ENCODE measurements at places on chromosomes 6 and 20. TPM values are rescaled to one million over a fixed set of nuclear protein-coding genes. Genes with fewer than 3 reads are reported as not detected.

The PCNA gene
- polyA plus RNA-seq, result 93.9 TPM

The TP53TG5 gene
- 0.19 TPM for polyA plus RNA-seq

The CCM2L gene
- 7.5 TPM for polyA plus RNA-seq

The RBBP8NL gene
- 14.9 TPM for polyA plus RNA-seq

The CFAP61 gene
- not detected for polyA plus RNA-seq

The SLC2A4RG gene
- 19.0 TPM for polyA plus RNA-seq

The STMND1 gene
- polyA plus RNA-seq, result not detected

The LY86 gene
- polyA plus RNA-seq, result 2.8 TPM

The OR2H1 gene
- polyA plus RNA-seq, result not detected

The C2 gene
- polyA plus RNA-seq, result 29.6 TPM

The ETV7 gene
- polyA plus RNA-seq, result 7.4 TPM

The EMILIN3 gene
- 2.6 TPM for polyA plus RNA-seq

The NKX2-2 gene
- polyA plus RNA-seq, result 0.67 TPM

The SEMG1 gene
- not detected for polyA plus RNA-seq

The MRAP2 gene
- polyA plus RNA-seq, result 0.67 TPM

The ASIP gene
- polyA plus RNA-seq, result 0.09 TPM

The SMLR1 gene
- polyA plus RNA-seq, result 1.4 TPM

The MCHR2 gene
- polyA plus RNA-seq, result not detected

The EPPIN gene
- not detected for polyA plus RNA-seq

The MLN gene
- 264 TPM for polyA plus RNA-seq

The FNDC11 gene
- not detected for polyA plus RNA-seq

The BPIFB4 gene
- polyA plus RNA-seq, result not detected

The FAM217A gene
- not detected for polyA plus RNA-seq

The CDSN gene
- polyA plus RNA-seq, result not detected

The CALHM4 gene
- polyA plus RNA-seq, result not detected

The WFDC2 gene
- polyA plus RNA-seq, result 4.6 TPM

The CST4 gene
- not detected for polyA plus RNA-seq

The MRS2 gene
- 12.3 TPM for polyA plus RNA-seq

The TNF gene
- 0.18 TPM for polyA plus RNA-seq

The STMN3 gene
- polyA plus RNA-seq, result 6.8 TPM

The SALL4 gene
- 12.3 TPM for polyA plus RNA-seq

Measured in small intestine (tissue), 16 donors.